ENCODE measurements at places on chromosomes 7 and 10. TPM values are rescaled to one million over a fixed set of nuclear protein-coding genes. Genes with fewer than 3 reads are reported as not detected.
A peak's percentile ranks its signal among the peaks of the same experiment; 100 is the strongest.

GNAT3 gene
- not detected for total RNA-seq

NXPH1 gene
- total RNA-seq = not detected

GLI3 gene
- 0.75 TPM for total RNA-seq

AHCYL2 gene
- total RNA-seq = 8.6 TPM

OR2A42 gene
- total RNA-seq = not detected

OR2A1 gene
- total RNA-seq = not detected

- no peak overlapping the region for H3K4me3 ChIP-seq
- DNase-seq = no peak
- no peaks in the 10 kb centered on the region for H3K36me3 ChIP-seq
These were observed 114.0 kb downstream of the PTPN20 start for GRCh38 chr10:47025253-47025539.

DNA sequence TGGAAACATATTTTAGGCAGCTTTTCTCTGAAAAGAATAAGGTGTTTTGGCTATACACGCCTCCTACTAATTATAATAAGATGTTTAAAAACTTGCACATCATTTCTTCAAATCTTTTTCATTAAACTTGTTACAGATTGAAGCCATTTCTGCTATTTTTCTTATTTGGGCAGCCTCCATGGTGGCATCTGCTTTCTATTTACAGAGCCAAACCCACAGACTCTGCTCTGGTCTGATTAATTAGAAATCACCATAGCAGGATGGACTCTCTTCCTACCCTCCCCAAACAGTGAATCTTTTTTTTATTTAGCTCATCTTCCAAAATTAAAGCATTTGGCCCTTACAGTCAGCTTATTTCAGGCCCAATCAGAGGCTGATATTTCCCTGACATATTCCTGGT is 85.7 kb upstream of the AOAH start:
- DNase-seq = no peak
- H3K4me1 ChIP-seq = no peaks in the 10 kb centered on the region
- no peaks in the 10 kb centered on the region for H3K27me3 ChIP-seq

DNA sequence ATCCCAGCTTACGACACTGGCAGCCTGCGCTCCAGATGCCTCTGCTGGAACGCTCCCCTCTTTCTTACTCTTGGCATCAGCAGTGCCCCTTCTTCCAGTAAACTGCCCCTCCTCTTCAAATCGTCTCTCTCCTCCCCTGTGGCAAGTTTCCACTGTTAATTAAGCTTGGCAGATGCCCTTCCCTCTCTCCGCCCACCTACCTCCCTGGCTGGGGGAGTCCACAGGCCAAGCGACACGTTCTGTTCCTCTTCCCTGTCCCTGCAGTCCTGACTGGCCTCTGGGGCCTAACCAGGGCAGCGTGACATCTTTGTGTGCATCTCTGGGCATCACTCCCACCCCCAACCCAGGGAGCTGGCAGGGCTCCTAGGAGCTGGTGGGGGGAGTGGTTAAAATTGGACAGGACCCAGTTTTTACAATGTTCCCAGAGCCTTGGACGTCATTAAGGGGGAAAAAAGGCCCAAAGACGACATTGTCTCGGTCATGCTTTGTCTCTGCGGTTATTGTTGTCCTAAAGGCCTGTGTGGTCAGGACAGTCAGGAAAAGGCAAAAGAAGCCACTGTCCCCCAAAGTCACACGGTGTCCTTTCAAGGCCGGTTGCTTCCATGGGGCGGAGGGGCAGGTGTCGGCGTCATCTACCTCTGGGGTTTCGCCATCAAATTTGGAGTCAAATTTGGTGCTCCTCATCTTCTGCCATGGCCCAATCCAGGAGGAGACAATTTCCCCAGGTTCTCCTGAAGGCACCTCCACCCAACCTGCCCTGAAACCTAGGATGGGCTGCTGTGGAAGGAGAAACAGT is 54.2 kb downstream of the DLG5 start:
- no peaks in the 10 kb centered on the region for H3K36me3 ChIP-seq
- H3K27ac ChIP-seq = no peak overlapping the region
- H3K27me3 ChIP-seq = no peaks in the 10 kb centered on the region

GRCh38 chr10:35011771-35012191 is 78.4 kb downstream of the CUL2 start:
- H3K27ac ChIP-seq = no peak overlapping the region
- peaks cover 9% of the 10 kb centered on the region for H3K36me3 ChIP-seq
- DNase-seq = no peak
- H3K4me1 ChIP-seq = no peaks in the 10 kb centered on the region

- H3K4me3 ChIP-seq = no peak overlapping the region
- no peak overlapping the region for H3K27ac ChIP-seq
- H3K4me1 ChIP-seq = no peaks in the 10 kb centered on the region
- no peaks in the 10 kb centered on the region for H3K27me3 ChIP-seq
These were observed 28.2 kb downstream of the TDRD1 start for GRCh38 chr10:114207349-114207748.

- H3K27me3 ChIP-seq = no peaks in the 10 kb centered on the region
- H3K4me3 ChIP-seq = no peak overlapping the region
- DNase-seq = no peak
These were observed 67.7 kb downstream of the C10orf105 start for GRCh38 chr10:71651928-71652327.

DNA sequence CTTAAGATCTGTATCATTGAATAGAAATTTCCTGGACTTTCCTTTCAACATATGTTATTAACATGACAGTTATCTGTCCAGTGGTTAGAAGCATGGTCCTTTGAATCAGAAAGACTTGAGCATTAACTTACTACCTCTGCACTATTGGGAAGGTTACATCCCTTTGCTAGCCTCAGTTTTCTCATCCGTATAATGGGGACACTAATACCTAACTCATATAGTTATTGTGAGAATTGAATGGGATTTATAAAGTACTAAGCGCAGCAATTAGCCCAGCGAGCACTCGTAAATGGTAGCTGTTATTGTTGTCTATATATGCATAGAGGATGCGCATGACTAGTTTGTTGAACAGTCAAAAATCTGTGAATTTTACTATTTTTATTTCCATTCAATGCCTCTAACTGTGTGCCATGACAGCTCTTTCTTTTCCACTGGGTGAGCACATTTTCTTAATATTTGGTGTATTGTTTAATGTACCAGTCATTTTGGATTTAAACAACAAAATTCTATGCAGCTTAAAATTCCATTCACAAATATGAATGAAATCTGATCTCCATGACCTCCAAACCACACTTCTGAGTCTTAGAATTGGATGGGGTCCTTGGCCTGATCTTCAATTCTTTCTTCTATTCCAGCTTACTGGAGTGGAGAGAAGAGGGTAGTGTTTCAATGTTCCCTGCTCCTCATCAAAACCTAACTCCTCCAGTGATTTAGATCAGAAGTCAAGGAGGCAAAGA is 65.0 kb downstream of the CACNB2 start:
- H3K4me1 ChIP-seq = no peaks in the 10 kb centered on the region
- DNase-seq = no peak
- no peak overlapping the region for H3K4me3 ChIP-seq
- H3K27ac ChIP-seq = no peak overlapping the region

- peak within 1 kb of the TSS; percentile 49 for H3K4me3 ChIP-seq
- no peaks in the 10 kb centered on the region for H3K36me3 ChIP-seq
- H3K4me1 ChIP-seq = peaks cover 4% of the 10 kb centered on the region
- no peaks in the 10 kb centered on the region for H3K27me3 ChIP-seq
- peak; percentile 80 for DNase-seq
These were observed at the start of gene MEOX2 for GRCh38 chr7:15686295-15686956. Gene MEOX2 (minus strand): TSS chr7:15686683. CDS start chr7:15686402, 281 bp downstream.

GRCh38 chr10:101495324-101495925 is 92.6 kb downstream of the POLL start:
- H3K36me3 ChIP-seq = no peaks in the 10 kb centered on the region
- DNase-seq = no peak
- no peaks in the 10 kb centered on the region for H3K27me3 ChIP-seq

DNA sequence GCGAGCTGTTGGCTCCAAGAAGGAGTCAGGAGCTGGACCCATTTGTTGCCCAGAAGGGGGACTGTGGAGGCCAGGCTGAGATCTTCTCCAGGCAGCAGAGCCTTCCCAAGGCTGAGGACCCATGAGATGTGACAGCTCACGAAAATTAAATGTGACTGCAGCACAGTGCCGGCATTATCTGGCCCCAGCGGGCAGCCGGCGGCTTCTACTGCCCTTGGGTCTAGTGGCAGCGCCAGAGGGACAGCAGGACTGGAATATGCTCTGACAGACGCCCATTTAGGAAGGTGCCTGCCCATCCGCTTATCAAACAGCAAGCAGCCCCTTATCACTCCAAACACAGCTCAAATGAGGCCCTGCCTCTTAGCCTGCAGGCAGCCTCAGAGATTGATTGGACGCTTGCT is 122.9 kb upstream of the LYZL2 start:
- no peaks in the 10 kb centered on the region for H3K36me3 ChIP-seq
- DNase-seq = no peak
- H3K4me1 ChIP-seq = no peaks in the 10 kb centered on the region
- no peak overlapping the region for H3K27ac ChIP-seq
- no peaks in the 10 kb centered on the region for H3K27me3 ChIP-seq

DNA sequence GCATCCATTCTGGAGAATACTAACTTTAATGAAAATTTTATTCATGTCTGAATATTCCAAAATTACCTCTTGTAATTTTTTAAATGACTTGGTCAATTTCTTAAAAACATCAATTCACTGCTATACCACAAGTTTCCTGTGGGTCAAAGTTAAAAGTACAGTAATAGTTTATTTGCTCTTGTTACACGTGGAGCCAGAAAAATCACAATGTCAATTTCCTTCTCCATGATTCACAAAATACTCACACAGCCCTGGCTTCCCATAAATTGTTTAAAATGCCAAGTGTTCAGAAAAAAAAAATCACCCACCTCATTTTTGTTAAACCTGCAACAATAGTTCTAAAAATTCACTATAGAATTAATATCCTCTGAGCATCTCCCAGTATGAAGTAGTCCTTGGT is 139.5 kb upstream of the GRM3 start:
- H3K4me1 ChIP-seq = no peaks in the 10 kb centered on the region
- no peak for DNase-seq
- H3K4me3 ChIP-seq = no peak overlapping the region
- H3K27me3 ChIP-seq = no peaks in the 10 kb centered on the region

DNA sequence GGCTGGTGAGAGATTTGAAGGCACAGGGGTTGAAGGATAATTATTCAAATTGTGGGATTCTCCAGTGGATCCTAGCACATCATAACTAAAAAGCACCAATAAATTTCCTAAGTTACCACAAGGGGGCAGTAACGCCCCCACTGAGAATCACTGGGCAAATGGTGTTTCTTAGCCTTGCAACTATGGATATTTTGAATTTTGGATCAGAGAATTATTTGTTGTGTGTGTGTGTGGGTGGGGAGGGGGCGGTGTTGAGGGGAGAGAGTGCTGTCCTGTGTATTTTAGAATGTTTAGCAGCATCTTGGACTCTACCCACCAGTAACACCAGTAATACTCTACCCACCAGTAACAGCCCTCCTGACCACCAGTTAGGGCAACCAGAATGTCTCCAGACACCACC is 63.3 kb upstream of the PRKG1 start:
- no peaks in the 10 kb centered on the region for H3K36me3 ChIP-seq
- no peak overlapping the region for H3K27ac ChIP-seq
- H3K4me1 ChIP-seq = no peaks in the 10 kb centered on the region
- DNase-seq = no peak
- no peaks in the 10 kb centered on the region for H3K27me3 ChIP-seq

DNA sequence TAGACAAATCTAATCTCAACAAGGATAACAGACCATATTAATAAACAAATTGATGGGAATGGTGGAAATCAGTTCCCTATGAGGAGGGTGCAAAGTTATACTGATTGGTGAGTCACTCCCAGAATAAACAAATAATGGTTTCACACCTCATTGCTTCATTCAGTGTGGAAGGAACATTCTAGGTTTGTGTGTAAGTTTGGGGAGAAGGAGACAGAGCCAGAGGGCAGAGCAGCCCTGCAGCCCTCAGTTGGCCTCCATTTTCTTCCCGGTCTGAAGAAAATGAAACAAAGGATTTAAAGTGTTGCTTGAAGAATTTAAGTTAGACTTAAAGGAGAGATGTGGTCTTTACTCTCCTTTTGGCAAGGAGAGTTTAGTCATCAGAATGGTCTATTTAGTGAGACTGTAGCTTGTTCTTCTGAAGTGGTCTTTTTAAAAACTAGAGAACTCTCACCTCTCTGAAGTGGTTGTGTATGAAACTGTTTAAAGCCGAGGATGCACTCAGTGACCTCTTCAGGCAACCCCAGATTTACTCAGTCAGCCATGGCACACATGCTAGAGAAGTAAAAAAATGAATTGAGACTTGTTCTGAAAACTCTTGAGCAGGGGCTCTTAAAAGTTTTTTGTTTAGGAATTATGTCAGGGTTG is 27.2 kb downstream of the IKZF1 start:
- DNase-seq = no peak
- no peaks in the 10 kb centered on the region for H3K4me1 ChIP-seq

DNA sequence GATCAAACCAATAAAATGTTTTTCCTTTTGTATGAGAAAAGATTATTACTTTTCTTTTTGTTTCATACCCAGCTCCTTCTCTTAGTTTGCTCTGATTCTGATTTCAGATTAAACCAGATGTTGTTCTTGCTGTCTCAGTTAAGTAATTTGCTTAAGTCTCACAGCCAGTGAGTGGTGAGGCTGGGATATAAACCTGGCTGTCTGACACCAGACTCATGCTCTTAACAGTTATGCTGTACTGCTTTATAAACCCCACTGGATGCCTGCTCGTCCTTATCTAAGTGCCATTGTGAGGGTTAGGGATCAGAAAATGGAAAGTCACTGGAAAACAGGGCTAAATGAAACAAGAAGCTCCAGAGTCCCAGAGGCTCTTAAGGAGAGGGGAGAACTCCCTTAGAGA is 24.3 kb downstream of the GARS1 start:
- H3K27ac ChIP-seq = no peak overlapping the region
- no peaks in the 10 kb centered on the region for H3K27me3 ChIP-seq

GRCh38 chr7:3722396-3722922 is 421.4 kb downstream of the SDK1 start:
- DNase-seq = no peak
- no peaks in the 10 kb centered on the region for H3K36me3 ChIP-seq
- H3K4me1 ChIP-seq = no peaks in the 10 kb centered on the region
- no peaks in the 10 kb centered on the region for H3K27me3 ChIP-seq
- no peak overlapping the region for H3K4me3 ChIP-seq

DNA sequence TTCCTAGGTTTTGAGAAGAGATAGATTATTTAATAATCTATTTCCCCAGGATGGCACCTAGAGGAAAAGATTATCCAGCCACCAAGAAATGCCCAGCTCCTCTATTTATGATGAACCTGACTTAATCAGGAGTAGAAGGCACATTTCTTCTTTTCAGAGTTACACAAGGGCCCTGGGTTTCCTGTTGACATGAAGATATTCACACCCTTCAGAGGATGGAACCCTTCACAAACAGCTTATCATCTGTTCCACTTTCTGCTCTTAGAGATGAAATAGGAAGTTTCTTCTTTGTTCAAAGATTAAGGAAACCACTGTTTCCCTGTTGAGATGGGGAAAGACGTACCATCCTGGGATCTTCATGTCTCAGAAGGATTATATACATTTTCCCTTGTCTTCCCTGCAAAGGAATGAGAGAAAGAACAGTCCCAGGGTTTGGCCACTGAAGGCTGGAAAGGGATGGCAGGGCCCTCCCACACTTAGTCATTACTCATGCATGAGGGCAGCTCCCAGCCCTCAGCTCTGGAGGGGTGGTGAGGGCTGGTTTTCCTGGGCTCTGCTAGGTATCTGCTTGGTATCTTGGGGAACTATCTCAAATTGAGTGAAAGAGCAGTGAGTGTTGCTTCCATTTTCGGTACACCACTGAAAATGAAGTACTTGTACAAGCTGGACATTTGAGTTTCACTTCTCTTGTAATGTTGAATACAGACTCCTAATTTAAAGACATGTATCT is 64.0 kb downstream of the MTPAP start:
- H3K4me1 ChIP-seq = no peaks in the 10 kb centered on the region
- no peaks in the 10 kb centered on the region for H3K36me3 ChIP-seq
- no peaks in the 10 kb centered on the region for H3K27me3 ChIP-seq
- no peak overlapping the region for H3K27ac ChIP-seq
- no peak for DNase-seq

Data from right lobe of liver (tissue), 6 donors.